ENCODE measurements at places on chromosomes 6 and 20. TPM values are rescaled to one million over a fixed set of nuclear protein-coding genes. Genes with fewer than 3 reads are reported as not detected.

The ULBP3 gene
- 10.9 TPM for total RNA-seq

The PRDM1 gene
- 12.9 TPM for total RNA-seq

The DSP gene
- total RNA-seq, result 37.5 TPM

The TMC2 gene
- total RNA-seq, result not detected

The ENPP5 gene
- not detected for total RNA-seq

The MTG2 gene
- total RNA-seq, result 31.8 TPM

Measured in HFFc6 (cell line).